ENCODE measurements at places on chromosomes 6 and 20. TPM values are rescaled to one million over a fixed set of nuclear protein-coding genes. Genes with fewer than 3 reads are reported as not detected.

The GGT7 gene
- 1.4 TPM for total RNA-seq

The SLC52A3 gene
- total RNA-seq, result 3.5 TPM

The ZSCAN9 gene
- 16.6 TPM for total RNA-seq

The TFAP2D gene
- not detected for total RNA-seq

The PAX1 gene
- total RNA-seq, result not detected

The ACAT2 gene
- 20.4 TPM for total RNA-seq

The TBXT gene
- total RNA-seq, result not detected

The TNNC2 gene
- not detected for total RNA-seq

The OR12D3 gene
- not detected for total RNA-seq

The SRMS gene
- total RNA-seq, result 0.34 TPM

The RSPO4 gene
- not detected for total RNA-seq

The FAM184A gene
- total RNA-seq, result 0.07 TPM

The ELOVL2 gene
- under 0.01 TPM for total RNA-seq

The HACE1 gene
- 20.1 TPM for total RNA-seq

The TNFAIP3 gene
- total RNA-seq, result 84.8 TPM

The CYP39A1 gene
- total RNA-seq, result 6.5 TPM

The CAGE1 gene
- total RNA-seq, result under 0.01 TPM

The SLC17A1 gene
- total RNA-seq, result not detected

The TGM3 gene
- total RNA-seq, result 16.7 TPM

The LBP gene
- total RNA-seq, result not detected

The MOXD1 gene
- 0.07 TPM for total RNA-seq

The LTV1 gene
- total RNA-seq, result 43.7 TPM

The PNPLA1 gene
- 0.36 TPM for total RNA-seq

The TMC2 gene
- total RNA-seq, result not detected

The BPIFA1 gene
- total RNA-seq, result 24.0 TPM

The TTLL9 gene
- total RNA-seq, result not detected

The RIMS1 gene
- total RNA-seq, result not detected

The GMPR gene
- 0.43 TPM for total RNA-seq

The PYGB gene
- total RNA-seq, result 164 TPM

The DDX43 gene
- 1.00 TPM for total RNA-seq

The OTOR gene
- total RNA-seq, result not detected

The KIAA0408 gene
- total RNA-seq, result not detected

The KCNB1 gene
- total RNA-seq, result not detected

The TCF21 gene
- total RNA-seq, result not detected

The FGD2 gene
- 0.07 TPM for total RNA-seq

The ELOVL4 gene
- total RNA-seq, result 13.7 TPM

The PTPRK gene
- 74.5 TPM for total RNA-seq

The GABRR1 gene
- not detected for total RNA-seq

The ATP6V1G2 gene
- total RNA-seq, result 0.34 TPM

The CCM2L gene
- total RNA-seq, result not detected

The NFATC2 gene
- total RNA-seq, result not detected

The NKX2-4 gene
- total RNA-seq, result not detected

Data from nasal cavity respiratory epithelium epithelial cell of viscerocranial mucosa (primary cell).